ENCODE measurements at places on chromosomes 13 and 19.
A peak's percentile ranks its signal among the peaks of the same experiment; 100 is the strongest.

- no peak for DNase-seq
Observed at GRCh38 chr13:78827471-78827870, 168.5 kb upstream of the OBI1 start.

GRCh38 chr13:54402495-54402894 is 1373.9 kb downstream of the OLFM4 start:
- no peak for DNase-seq

DNA sequence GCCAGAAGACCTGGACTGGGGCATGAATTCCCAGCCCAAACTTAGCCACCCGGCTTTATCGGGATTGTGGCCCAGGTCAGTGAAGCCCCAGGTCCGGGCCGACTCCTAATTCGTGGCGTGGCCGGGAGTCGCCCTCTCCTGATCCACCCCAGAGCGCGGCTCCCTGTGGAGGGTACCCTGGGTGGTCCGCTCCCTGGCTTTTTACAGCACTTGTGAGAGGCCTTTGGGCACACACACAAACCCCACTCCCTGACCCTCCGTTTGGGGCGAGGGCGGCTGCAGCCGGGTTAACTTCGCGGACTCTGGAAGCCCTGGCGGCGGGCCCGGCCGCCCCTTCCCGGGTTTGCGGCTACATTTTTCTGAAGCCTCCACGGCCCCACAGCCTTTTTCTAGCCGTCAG is 56.4 kb downstream of the ZNF568 start:
- no peak for DNase-seq

GRCh38 chr19:33821871-33822270 is 25.2 kb downstream of the KCTD15 start:
- DNase-seq = no peak

DNA sequence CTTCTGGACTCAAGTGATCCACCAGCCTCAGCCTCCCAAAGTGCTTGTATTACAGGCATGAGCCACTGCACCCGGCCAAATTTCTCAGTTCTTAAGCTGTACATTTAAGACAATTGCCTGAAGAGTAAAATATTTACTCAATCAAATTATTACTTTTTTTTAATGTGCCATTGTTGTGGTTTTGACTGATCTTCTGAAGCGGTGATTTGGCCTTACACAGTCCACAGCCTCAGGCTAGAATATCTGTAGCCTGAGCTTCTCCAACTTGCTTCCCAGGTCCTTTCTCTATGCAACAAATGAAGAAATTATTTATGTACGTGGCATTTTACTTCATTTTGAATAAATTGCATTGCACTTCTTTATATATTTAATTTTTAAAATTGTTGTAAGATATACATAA is 281.3 kb downstream of the KLF5 start:
- DNase-seq = no peak

GRCh38 chr19:47176071-47176626 is 45.5 kb downstream of the SAE1 start:
- DNase-seq = no peak

GRCh38 chr13:90246687-90247345 is 1100.7 kb upstream of the MIR17HG start:
- DNase-seq = no peak

DNA sequence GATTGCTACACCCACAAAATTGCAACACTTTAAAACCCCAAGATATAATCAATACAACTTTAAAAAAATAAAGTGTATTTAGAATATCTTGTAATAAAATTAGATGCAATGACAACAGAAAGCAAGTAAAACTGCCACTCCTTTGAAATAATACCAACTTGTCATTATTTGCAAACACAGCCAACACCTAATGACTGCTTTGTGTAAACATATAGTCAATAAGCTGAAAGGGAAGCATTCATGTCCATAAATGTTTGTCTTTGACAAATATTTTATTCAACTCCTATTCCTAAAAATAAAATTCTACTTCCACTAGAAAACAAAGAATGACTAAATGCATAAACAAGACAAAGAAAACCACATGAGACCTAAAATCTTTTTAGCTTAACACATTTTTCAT is 6.6 kb downstream of the SMAD9 start:
- no peak for DNase-seq

GRCh38 chr13:88066847-88067246 is 395.7 kb downstream of the SLITRK5 start:
- no peak for DNase-seq

GRCh38 chr13:69496981-69497380 is 610.6 kb upstream of the ATXN8OS start:
- DNase-seq = no peak

GRCh38 chr19:49135686-49136085 is 16.3 kb downstream of the PPFIA3 start:
- DNase-seq = no peak

DNA sequence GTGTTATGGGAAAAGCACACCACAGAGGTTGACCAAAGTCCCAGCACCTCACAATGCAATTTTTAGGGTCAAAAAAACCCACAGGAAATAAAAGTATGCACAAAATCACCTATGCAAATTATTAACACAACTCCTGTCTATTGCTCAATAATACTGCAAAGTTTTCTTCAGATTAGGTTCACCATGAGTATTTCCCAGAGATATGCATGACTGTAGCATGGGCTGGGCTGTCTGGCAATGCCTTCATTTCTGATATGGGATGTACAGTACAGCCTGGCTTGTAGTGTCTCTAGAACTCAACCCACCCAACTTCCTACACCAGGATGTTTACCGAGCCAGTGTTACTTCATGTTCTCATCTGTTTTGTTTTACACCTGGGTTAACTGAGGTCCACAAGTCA is 698.7 kb upstream of the ARGLU1 start:
- no peak for DNase-seq

DNA sequence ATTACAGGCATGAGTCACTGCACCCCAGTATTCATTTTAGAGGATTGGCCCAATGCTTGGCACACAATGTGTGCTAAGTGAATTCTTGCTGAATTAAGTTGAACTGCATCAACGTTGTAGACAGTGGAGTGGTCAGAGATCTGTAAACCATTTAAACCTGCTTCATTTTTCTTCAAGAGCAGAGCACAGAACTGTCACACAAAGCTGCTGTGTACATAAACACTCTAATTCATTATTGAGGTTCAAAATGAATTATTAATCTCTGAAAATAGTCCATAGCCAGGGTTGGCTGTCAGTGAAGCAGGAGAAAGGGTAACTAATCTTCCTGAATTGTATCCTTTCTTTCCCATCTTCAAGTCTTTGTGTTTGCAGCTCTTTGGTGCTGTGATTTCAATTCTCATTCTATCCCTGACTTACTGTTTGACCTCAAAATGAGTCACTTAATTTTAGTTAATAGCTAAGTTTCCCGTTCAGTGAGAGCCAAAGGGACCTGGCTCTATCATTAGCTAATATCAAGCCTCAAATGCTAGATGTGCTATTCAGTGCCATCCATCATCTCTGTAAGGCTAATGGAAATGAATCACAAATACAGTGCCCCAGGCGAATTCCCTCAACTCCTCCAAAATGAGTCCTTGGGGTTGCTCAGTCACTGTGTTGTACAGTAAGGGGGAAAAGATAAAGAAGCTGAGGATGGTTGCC is 77.0 kb upstream of the TSC22D1 start:
- no peak for DNase-seq

- no peak for DNase-seq
Observed at GRCh38 chr13:101727118-101727517, 274.6 kb downstream of the ITGBL1 start.

DNA sequence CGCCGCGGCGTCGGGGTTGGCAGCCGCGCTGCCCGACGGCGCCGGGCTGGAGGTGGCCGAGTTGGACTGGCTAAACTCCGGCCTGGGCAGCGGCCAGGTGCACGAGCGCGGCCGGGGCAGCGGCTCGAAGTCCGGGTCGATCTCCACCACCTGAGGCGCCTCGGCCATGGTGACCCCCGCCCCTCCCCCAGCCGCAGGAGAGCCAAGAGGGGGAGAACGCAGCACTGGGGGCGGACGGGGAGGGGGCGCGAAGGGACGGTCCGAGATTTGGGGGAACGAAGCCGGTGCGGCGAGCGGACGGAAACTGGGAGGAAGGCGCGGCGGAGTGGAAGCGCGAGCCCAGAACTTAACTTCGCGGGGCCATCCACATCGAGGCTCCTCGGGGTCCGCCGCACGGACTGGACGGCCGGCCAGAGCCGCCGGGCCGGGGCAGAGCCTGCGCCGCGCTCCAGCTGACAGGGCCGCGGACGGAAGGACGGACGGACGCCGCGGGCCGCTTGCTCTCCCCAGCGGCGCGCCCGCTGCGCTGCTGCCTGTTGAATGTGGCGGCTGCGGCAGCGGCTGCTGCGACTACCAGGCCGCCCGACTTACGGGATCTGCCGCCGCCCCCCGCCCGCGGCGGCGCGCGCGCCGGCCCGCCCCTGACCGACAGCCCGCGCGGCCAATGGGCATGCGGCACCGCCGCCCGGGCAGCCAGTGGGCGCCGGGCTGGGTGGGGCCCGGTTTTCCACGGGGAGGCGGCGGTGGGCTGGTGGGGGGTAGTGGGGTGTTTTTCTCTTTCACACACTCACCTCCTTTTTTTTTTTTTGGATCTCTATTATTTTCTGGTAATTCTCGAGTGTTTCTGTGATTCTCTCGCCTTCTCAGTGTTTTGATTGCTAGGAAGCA is at the start of gene FOXO1:
TSS of gene FOXO1 (minus strand) at position 597 of the 888 bp plus-strand sequence. CDS start at position 168, 429 bp downstream.
- DNase-seq = peak; percentile 60

DNA sequence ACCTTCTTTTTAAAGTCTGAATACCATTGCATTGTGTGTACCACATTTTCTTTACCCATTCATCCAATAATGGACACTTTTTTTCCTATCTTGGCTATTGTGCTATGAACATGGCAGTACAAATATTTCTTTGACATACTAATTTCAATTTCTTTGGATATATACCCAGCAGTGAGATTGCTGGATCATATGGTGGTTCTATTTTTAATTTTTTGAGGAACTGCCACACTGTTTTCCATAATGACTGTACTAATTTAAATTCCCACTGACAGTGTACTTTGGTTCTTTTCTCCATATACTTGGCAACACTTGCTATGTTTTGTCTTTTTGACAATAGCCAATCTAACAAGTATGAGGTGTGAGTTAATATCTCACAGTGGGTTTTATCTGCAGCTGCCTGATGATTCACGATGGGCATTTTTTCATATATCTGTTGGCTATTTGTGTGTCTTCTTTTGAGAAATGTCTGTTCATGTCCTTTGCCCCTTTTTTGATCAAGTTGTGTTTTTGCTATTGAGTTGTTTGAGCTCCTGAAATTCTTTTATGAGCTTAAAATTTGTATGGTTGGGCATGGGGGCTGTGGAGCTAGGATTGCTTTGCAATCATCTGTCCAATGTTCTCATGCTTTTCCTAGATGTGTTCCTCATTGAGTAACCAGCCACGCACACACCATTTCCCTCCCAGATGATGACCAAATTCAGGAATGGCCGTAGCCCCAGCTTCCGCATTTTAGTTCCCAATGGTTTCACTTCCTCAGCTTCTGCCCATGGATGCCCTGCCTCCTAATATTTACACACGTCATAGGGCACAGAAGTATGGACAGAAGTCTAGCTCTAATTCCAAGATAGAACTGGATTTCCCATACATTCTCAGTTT is 380.0 kb upstream of the SGCG start:
- no peak for DNase-seq

All from NCI-H2107 (cell line).